ENCODE measurements at places on chromosomes 7 and 10.

GRCh38 chr10:77504873-77505257 is 132.7 kb downstream of the KCNMA1 start:
- DNase-seq = no peak

DNA sequence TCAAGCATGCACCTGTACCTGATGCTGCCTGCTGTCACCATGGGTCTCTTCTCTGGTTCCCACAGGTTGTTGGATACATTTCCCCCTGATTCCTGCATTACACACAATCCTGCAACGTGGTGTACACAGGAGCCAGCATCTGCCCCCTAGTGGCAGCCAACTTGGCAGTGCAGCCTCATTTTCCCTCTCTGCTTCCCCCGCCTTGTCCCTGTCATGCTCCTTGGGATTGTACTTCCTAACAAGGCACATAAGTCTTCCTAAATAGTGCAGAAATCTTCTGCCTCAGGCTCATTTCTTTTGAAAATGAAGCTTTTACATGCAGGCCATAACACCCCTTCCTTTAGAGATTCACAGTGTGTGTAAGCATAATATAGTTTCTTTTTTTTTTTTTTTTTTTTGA is 387.5 kb downstream of the CCSER2 start:
- no peak for DNase-seq

GRCh38 chr10:104327745-104328645 is 10.3 kb downstream of the ITPRIP start:
- DNase-seq = no peak

- no peak for DNase-seq
Observed at GRCh38 chr7:76403780-76404494, 5.6 kb downstream of the SSC4D start.

DNA sequence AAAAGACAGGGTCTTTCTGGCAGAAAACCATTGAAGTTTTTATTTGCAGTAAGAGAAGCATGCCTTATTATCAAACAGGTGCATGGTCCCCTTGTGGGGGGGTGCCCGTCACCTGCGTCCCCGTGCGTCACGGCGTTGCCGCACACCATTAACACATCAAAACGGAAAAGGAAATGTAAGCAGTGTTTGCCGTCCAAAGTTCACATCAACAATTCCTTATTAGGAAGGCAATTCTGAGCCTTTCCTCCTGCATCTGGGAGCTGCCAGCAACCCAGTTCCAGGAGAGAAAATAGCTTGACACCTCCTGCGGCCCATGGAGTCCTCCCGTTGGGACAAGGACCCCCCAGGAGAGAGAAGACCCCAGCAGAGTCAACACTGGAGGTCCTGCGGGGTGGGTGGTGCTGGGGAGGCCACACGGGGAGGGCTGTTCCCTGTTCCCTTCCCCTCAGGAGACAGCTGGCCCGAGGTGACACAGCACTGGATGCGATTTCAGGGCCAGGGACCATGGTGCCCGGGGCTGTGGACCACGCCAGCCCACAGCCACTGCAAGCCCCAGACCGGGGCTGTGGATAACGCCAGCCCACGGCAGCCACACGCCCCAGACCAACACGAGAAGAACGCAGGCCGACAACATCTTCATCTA is 39.5 kb downstream of the DIP2C start:
- DNase-seq = no peak

Data from stimulated activated CD8-positive, alpha-beta memory T cell treated with anti-CD3 and anti-CD28 coated beads, Interleukin-2, amount 100 ng/mL, for 1 hour (primary cell).